ENCODE measurements at places on chromosomes 4 and X. TPM values are rescaled to one million over a fixed set of nuclear protein-coding genes. Genes with fewer than 3 reads are reported as not detected.

- DNase-seq: no peak
- no peaks in the 10 kb centered on the region for H3K27me3 ChIP-seq
- no peak overlapping the region for H3K27ac ChIP-seq
- no peak overlapping the region for H3K4me3 ChIP-seq
Measured at GRCh38 chrX:24607616-24608015, 39.5 kb downstream of the PCYT1B start.

GRCh38 chr4:48334900-48335384, 6.4 kb upstream of the SLAIN2 start:
- H3K27me3 ChIP-seq: no peaks in the 10 kb centered on the region
- H3K4me1 ChIP-seq: peaks cover 6% of the 10 kb centered on the region
- no peaks in the 10 kb centered on the region for H3K36me3 ChIP-seq

The KLB gene
- total RNA-seq: not detected

The SPANXD gene
- not detected for total RNA-seq

GRCh38 chr4:104591510-104591911, 96.8 kb upstream of the CXXC4 start:
- no peak for DNase-seq
- H3K36me3 ChIP-seq: no peaks in the 10 kb centered on the region
- no peak overlapping the region for H3K27ac ChIP-seq
- no peak overlapping the region for H3K4me3 ChIP-seq

DNA sequence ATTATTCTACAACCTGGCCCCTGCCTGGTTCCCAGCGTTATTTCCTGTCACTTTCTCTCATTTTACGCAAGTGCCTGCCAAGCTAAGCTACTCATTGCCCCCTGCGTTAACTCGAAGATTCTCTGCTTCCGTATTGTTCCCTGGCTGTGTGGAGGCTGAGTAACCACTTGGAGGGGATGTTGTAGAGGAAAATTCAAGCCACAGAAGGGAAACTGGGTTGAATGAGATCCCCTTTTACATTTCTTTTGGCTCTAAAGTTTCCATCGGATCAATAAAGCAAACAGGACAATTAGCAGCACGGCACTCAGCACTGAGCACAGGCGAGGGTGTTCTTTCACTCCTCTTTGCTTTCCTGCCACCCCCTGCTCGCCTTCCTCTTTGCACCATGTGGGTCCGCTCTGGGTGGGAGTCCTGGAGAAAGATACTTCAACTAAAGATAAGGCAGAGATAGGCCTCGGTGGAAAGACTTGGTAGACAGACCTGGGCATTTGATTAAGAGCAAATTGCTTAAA, 4.2 kb upstream of the TMSB4X start:
- H3K36me3 ChIP-seq: no peaks in the 10 kb centered on the region
- peak overlapping the region; percentile 22 for H3K4me3 ChIP-seq
- H3K4me1 ChIP-seq: peaks cover 36% of the 10 kb centered on the region
- no peaks in the 10 kb centered on the region for H3K27me3 ChIP-seq
- peak overlapping the region; percentile 86 for H3K27ac ChIP-seq

DNA sequence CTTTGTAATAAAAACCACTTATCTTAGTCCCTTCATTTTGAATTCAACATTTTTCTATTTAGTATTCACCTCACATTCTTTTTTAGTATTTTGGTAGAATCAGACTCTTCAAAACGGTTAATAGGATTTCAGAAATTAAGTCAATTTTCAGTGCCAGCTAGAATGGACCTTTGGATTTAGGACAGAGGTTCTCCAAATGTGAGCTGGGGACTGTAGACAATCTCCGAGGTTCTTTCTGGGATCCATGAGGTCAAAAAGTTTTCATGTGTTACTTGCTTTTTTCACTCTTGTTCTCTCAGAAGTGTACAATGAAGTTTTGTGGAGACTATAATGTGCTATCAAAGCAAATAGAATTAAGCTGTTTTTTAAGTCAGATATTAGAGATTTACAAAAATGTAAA, 2.3 kb upstream of the UGDH start:
- no peaks in the 10 kb centered on the region for H3K27me3 ChIP-seq
- H3K4me1 ChIP-seq: peaks cover 19% of the 10 kb centered on the region
- H3K36me3 ChIP-seq: peaks cover 28% of the 10 kb centered on the region
- H3K27ac ChIP-seq: no peak overlapping the region
- no peak overlapping the region for H3K4me3 ChIP-seq
- no peak for DNase-seq

DNA sequence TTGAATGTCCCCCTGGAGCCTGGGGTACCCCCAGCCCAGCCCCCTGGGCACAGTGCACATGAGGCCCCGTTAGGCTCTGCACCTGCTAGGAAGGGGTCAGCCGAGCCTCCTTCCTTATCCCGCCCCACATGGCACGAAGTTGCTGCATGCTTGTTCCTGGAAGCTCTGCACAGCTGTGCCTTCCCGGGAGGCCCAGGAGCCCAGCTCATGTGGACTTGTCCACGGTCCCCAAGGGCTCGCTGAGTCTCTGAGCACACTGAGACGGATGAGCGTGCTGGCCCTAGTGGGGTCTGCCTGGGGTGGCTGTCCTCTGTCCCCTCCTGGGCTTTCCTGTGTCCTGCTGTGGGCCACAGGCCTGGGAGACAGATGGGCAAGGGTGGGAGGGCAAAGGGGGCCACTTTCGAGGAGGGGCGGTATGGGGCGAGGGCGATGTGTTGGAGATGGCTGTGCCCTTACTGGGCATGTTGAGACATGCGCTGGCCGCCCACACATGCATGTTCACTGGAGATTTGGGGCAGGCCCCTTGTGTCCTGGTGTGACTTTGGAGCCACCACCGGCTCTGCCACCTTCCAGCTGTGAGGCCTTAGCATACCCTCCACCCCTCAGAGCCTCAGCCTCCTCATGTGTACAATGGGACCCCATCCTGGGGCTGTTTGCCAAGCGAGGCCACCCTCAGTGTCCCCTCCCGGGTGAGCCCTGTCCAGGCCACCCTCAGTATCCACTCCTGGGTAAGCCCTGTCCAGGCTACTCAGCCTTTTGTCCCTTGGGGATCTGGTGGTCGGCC, 237.6 kb downstream of the AFAP1 start:
- no peaks in the 10 kb centered on the region for H3K27me3 ChIP-seq
- DNase-seq: no peak
- H3K4me3 ChIP-seq: no peak overlapping the region

The HSFX1 gene
- total RNA-seq: 1.2 TPM
